NCI-H1092 (cell line): ENCODE measurements at places on chromosomes 7 and 10.

GRCh38 chr10:36531621-36532020 is 593.8 kb upstream of the ANKRD30A start:
- no peak for DNase-seq

DNA sequence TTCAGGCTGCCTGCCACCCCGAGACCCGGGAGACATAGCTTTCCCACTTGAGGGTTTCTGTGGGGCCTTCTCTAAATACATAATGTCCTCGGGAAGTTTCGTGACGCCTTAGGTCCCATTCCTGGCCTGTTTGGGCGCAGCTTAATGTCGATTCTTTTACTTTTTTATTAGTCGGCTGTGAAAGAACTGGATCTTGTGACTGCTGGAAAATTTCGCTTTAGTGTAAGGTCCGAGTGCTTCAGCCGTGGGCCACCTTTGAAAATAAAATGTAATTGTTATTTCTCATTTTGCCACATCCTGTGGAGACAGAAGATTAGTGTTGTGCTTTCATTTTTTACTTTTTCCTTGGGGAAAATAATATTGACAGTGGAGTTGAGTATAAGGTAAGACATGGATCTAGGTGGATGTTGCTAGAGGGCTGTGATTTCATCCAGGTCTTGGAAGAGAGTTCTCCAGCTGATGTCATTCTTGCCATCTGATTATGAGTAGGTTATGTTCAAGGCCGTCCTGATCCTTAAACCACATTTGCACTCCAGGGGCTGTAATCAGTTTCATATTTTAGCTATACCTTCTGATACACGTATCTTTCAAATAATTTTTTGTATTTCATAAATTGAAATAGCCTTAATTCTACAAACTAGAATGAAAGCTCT is 830 bp downstream of the RAB18 start:
- DNase-seq = no peak

GRCh38 chr10:3178042-3178441 is 5.5 kb upstream of the PITRM1 start:
- DNase-seq = no peak

- DNase-seq = no peak
Observed at GRCh38 chr10:29012926-29013554, 275.8 kb upstream of the LYZL1 start.

DNA sequence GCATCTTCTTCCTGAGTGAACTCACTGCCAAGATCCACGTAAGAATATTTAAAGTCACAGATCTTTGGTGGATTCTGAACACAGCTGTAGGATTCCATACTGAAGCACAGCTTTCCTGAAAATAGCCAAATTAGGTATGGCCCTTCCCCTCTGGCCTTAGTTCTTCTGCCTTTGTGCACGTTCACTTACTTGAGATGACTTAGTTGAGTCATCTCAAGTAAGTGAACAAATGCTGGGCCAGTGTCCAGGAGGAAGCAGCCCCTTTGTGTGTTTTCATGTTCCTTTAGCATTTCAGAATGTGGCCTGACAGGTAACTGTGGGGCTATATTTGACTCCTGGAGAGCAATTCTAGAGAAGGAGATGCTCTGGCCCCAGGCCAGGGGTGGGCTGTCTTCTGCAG is 51.5 kb downstream of the CCNY start:
- no peak for DNase-seq

DNA sequence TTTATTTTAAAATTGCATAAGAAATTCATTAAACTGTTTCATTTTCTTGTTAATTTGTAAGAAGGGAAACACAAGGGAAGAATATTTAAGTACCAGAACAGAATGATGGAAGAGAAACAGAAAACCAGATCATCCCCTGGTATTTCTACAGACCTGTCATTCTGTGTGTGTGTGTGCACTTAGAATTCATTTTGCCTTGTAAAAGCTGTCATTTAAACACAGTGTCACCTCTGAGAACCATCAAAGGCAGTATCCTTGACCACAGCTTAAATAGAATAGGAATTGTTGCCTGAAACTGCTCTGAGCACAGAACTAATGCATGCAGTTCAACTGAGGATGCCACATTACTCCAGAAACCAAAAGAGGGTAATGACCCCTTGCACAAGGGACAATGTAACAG is 6.8 kb upstream of the CRPPA start:
- no peak for DNase-seq

DNA sequence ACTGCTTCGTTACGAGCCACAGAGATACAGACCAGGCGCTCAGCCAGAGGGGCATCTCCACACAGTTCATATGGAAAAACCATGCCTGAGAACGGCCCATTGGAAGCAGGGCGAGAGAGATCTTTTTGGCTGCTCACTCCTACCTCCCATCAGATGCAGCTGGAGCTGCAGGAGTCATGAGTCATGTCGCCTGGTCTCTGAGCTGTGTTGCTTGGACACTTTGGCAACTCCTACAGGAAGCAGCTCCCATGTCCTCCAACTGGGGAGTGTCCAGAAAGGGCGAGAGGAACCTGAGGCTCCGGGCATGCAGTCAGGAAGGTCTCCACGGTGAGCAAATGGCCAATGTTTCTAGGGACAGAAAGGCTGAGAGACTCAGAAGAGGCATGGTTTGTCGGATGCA is 24.9 kb downstream of the INSIG1 start:
- no peak for DNase-seq

DNA sequence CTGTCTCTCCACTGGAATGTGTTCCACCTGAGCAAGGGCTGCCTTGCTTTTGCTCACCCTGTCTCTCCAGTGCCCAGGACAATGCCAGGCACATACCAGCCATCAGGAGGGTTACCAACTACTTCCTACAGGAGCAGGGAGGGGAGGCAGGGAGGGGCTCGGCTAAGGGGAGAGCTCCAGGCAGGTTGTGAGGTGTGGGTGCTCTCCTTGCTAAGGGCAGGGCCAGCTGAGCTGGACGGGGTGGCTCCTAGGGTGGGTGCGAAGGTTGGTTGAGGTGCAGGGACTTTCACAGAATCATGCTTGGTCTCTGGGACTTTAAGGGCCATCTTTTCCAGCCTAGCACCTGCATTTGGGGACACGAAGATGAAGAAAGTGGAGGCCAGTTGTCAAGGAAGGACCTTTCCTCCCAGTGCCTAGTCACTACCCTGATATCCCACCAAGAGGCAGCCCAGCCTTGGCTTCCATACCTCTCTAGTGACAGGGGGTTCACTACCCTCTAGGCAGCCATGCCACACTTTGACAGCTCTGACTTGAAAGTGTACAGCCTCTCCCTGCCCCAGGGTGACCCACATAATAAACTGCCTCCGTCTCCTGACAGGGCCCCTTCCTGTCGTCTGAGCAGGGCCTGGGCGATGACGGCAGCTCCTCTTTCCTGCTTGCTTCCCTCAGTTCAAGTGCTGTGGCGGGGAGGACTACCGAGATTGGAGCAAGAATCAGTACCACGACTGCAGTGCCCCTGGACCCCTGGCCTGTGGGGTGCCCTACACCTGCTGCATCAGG is 46.5 kb downstream of the TSPAN15 start:
- DNase-seq = no peak

- peak; percentile 15 for DNase-seq
Observed at GRCh38 chr10:3538656-3539531, 246.1 kb downstream of the KLF6 start.

- no peak for DNase-seq
Observed at GRCh38 chr7:83541187-83541960, 107.6 kb downstream of the SEMA3E start.

DNA sequence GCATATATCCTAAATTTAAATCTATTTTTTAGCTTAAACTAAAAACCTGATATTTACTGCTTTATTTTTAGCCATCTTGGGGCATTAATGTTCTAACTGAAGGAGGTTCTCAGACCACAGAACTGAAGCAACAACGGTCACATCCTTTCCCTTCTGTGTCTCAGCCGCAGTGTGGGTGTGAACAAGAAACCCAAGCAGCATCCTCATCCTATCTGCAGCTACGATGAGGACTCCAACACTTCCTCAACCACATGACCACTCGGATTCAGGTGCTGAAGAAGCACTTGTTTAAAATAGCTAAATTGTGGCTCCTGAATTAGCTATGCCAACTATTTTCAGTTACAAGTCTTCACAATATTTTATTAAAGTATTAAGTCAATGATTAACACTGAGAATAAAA is 5.3 kb downstream of the ESYT2 start:
- no peak for DNase-seq

DNA sequence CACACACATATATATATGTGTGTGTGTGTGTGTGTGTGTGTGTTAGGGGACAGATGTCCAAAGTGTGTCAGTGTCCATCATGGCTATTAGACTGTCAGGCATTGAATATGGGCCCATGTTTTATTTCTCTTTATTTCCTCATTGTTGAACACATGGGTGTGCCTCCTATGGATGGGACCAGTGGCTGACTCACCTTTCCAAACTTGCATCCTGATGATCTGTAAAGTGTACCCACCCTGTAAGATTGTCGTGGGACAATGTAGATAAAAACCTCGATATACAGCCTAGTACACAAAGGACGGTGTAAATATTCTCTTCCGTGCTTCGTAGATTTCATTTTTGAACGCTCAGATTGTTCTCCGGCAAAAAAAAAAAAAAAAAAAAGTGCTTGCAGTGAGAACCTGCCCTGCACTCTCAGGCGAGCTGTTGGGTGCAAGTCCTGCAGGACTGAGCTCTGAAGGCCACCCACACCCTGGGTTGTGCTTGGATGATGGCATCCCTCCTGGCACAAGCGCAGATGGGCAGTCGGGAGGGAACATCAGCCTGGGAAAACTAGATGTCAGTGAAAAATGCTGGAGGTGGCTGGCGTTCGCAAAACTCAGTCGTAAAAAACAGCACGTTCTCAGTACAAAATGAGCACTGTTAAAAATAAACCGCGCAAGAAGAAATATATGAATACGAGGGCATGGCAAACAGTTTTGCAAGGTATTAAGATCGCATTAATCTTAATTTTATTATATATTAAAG is 166.9 kb downstream of the CUX1 start:
- no peak for DNase-seq

- no peak for DNase-seq
Observed at GRCh38 chr10:33234831-33235237, 99.6 kb downstream of the NRP1 start.

GRCh38 chr10:454860-455259 is 234.6 kb downstream of the DIP2C start:
- no peak for DNase-seq

- no peak for DNase-seq
Observed at GRCh38 chr10:30039567-30039966, 19.8 kb downstream of the JCAD start.

- DNase-seq = no peak
Observed at GRCh38 chr10:77195101-77195500, 442.5 kb downstream of the KCNMA1 start.

- no peak for DNase-seq
Observed at GRCh38 chr10:63542835-63543575, 21.8 kb downstream of the REEP3 start.

- DNase-seq = no peak
Observed at GRCh38 chr7:25722856-25723255, 429.1 kb upstream of the NFE2L3 start.

- no peak for DNase-seq
Observed at GRCh38 chr10:11005725-11006427, 11.8 kb upstream of the CELF2 start.

- no peak for DNase-seq
Observed at GRCh38 chr7:146366938-146367337, 250.3 kb downstream of the CNTNAP2 start.

GRCh38 chr10:30436191-30436611 is 2.2 kb downstream of the MAP3K8 start:
- DNase-seq = no peak

DNA sequence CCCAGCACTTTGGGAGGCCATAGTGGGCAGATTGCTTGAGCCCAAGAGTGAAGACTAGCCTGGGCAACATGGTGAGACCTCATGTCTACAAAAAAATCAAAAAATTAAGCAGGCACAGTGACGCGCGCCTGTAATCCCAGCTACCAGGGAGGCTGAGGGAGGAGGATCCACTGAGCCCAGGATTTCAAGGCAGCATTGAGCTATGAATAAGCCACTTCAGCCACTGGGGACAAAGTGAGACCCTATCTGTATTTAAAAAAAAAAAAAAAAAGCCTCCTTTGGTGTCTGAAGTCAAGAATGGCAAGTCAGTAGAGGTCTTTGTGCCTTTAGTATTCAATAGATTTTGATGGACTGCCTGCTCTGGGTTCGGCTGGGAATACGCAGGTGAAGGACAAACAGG is 85.7 kb downstream of the RALA start:
- no peak for DNase-seq

- no peak for DNase-seq
Observed at GRCh38 chr10:27646194-27646593, 99.4 kb downstream of the MKX start.

- no peak for DNase-seq
Observed at GRCh38 chr10:16717622-16718395, 99.4 kb downstream of the RSU1 start.

- DNase-seq = no peak
Observed at GRCh38 chr10:8316284-8316683, 261.8 kb downstream of the GATA3 start.

DNA sequence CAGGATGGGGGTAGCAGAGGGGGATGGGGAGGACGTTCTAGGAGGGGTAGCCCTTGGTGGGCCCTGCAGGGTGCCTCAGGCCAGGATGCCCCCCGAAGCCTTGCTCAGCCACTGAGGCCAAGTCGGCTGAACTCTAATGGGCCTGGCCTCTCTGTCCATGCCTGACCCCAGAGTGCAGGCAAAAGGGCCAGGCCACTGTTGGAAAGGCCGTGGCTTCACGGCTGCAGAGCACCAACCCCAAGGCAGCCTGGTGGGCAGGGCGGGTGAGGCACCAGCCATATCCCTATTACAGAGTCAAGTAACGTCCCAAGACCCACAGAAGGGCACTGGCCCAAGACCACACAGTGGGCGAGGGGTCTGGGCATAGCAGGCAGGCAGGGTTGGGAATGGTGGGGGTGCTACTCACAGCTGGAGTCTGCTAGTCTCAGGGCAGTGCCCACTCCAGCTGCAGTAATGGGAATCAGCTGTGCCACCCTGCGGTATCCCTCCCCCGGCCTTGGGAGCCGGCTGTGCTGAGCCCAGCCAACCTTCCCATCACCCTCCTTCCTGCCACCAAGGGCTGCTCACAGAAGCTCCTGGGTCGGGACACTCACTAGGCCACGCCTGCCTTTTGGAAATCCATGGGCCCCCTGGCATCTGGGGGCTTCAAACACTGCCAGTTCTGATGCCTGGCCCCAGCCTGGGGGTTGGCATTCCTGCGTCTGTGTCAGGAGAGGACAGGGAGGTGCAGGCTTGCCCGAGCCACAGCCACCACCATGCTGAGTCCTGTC is 4.0 kb upstream of the LFNG start:
- no peak for DNase-seq

GRCh38 chr10:119104654-119105015 is 722 bp downstream of the DENND10 start:
- no peak for DNase-seq

GRCh38 chr7:33916357-33917081 is 11.2 kb downstream of the BMPER start:
- DNase-seq = no peak

DNA sequence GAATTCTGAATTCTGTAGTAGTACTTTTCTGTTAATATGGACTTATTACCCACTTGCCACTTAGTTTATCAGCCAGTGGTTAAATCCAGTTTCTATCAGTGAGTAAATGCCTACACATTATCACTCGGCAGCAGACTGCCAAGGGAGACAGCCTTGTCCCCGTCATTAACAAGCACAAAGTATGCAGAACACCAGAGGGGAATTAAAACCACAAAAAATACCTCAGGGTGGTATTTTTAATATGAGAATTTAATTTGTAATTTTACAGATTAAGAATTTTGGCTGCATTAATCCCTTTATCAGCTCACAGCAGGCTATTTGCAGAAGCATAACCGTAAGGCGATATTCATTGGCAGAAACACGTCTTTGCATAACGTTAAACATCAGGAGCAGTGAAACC is 150.0 kb upstream of the FZD1 start:
- no peak for DNase-seq

GRCh38 chr7:122572706-122573105 is 126.2 kb downstream of the RNF133 start:
- no peak for DNase-seq
